ENCODE measurements at places on chromosomes 12 and 14.

DNA sequence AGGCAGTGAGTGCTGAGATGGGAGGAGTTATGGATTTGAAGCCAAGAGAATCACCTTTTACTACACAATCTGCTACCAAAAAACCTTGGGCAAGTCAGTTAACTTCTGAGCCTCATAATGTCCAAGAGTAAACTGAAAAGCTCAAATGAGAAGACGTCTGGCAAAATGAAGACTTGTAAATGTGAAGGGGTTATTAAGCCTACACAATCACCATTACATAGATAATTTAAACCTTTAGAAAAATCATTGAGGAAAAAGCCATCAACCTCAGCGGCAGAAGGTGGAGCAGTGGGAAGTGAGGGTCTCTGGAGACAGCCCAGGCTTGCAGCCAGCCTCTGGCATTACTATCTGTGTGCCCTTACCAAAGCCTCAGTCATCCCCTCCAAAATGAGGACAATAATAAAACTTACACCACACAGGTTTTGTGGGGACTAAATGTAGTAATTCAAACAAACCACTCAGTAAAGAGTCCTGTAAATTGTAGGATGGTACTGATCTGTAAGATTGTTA is 50.5 kb upstream of the CCDC175 start:
- no peak for DNase-seq

DNA sequence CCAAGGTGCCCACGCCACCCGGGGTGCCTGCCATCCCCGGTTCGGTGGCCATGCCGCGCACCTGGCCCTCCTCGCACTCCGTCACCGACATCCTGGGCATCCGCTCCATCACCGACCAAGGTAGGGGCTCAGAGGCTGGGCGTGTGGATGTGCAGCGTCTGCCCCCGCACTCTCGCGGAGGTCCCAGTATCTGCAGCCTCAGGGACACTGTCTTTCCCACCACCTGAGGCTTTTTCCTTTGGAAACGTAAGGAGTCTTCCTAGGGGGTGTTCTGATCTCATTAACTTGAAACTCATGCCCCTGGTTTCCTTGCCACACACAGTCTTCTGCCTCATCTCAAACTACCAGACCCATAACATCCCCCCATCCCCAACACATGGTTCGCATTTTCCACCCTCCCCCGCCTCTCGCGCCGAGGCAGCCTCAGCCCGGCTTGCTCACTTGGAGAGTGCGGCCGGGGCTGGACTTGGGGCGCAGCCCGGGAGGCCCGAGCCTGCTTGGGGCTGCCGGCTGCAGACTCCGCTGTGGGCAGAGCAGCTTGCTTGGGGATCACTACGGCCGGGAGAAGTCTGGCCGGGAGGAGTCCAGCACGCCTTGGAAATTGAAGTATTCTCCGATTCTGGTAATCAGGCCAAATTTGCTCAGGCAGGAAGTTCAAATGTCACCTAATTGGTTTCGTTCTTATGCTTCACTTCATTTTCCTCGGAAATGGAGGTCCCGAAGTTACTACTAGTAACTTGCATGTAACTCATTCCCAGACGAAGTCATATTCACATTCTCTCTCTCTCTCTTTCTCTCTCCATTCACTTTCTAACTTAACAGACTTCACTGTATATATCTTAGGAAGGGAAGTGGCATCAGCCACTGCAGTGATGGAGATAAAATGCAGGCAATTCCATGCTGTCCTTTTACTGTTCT is 2.0 kb downstream of the PAX9 start:
- no peak for DNase-seq

GRCh38 chr14:68694516-68695235 is 98.2 kb downstream of the ZFP36L1 start:
- DNase-seq: no peak

- no peak for DNase-seq
These were observed 382.2 kb downstream of the MED13L start for GRCh38 chr12:115895247-115895646.

GRCh38 chr12:147242-147641 is 66.7 kb downstream of the SLC6A12 start:
- DNase-seq: no peak

- no peak for DNase-seq
These were observed 44.4 kb upstream of the PPP2R5C start for GRCh38 chr14:101716956-101717662.

DNA sequence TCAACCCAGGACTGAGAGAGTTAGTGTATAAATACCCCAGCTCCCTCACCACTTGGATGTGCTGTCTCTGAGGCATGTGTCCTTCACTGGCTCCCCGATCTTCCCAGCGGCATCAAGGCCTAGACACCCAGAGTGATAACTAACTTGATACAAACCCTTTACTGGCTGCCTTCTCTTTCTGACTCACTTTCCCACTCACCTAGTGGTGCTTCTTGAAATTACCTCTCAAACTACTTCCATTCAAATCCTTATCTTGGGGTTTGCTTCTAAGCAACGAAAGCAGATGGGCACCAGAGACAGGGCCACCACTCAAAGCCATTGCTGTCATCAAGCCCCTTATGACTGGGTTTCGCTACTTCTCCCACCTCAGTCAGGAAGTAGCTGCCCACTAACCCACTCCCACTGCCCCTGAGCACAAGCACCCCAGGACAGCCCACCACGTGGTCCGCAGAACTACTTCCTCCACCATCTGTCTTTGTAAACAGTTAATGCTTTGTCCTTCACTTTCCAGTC is 17.2 kb downstream of the ZFP36L1 start:
- DNase-seq: no peak

GRCh38 chr12:80045594-80045993 is 53.7 kb upstream of the OTOGL start:
- no peak for DNase-seq

GRCh38 chr12:107200394-107200793 is 107.0 kb upstream of the CRY1 start:
- DNase-seq: no peak
